ENCODE measurements at places on chromosomes 12 and 14.

DNA sequence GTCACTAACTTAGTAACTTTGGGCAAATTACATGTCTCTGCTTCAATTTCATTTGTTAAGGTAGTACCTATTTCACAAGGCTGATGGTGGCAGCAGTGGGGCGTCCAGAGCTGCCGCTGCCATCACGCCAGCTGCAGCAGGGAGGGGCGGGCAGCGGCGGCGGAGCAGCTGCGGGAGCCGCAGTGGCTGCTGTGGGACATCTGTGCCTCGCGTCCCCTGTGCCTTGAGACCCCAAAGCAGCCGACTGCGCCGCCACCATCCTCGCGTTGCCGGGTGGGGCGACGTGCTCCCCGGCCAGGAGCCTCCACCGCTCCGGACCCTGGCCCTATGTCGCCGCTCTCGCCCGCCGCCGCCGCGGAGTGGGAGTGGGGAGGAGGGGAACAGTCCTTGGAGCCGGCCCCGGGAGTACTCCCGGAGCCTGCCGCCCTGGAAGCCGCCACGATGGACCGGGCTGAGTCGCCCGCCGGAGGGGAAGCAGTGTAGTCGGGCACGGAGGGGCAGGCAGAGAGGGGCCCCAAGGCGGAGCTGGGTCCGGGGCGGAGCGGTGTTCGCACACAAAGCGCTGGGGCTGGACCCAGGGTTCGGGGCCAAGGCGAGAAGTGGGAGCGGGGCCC lies 51.4 kb downstream of the A2M start:
- peak; percentile 64 for DNase-seq

DNA sequence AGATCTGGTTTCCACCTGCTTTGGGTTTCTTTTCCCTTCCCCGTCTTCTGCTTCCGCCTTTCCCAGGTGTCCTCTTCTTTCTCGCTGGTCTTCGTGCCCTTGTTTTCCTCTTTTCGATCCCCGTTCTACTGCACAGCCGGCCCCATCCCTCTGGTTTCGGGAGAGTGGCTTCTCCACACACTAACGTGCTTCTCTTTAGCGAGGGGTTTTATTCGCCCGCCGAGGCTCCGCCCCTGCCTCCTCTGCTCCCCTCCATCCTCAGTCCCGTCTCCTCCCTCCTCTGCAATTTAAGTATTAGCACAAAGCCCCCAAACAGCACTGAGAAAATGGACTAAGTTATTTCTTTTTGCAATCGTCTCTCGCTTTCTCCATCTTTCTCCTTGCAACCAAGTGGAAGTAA lies at the start of gene SLC7A8:
TSS of gene SLC7A8 (minus strand) at position 182 of the 400 bp plus-strand sequence. CDS start 746 bp downstream, outside the sequence.
- DNase-seq, result peak; percentile 95

GRCh38 chr14:66038212-66038611 lies 448.0 kb upstream of the CCDC196 start:
- no peak for DNase-seq

- DNase-seq, result no peak
Observed at GRCh38 chr14:67269298-67270060, 28.2 kb downstream of the PALS1 start.

DNA sequence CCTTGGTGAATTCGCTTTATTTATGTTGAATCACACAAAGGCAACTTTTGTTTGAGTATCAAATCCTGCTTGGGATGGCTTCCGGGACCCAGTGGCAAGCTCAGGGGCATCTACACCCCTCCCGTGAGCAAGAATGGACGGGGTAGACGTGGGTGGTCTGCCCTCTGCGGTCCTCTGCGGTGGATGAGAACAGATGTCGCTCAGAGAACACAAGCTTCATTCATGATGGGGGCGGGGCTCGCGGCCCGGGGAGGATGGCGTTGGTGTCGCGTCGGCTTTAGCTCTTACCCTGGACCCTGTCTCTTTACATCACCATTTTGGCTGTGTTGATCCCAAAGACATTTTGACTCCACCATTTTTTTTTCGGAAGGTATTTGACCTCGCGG lies 158.5 kb upstream of the RTL1 start:
- DNase-seq, result peak; percentile 5

- DNase-seq, result no peak
Observed at GRCh38 chr12:59405992-59406391, 189.8 kb upstream of the SLC16A7 start.

- no peak for DNase-seq
Observed at GRCh38 chr14:23950411-23951135, 3.0 kb upstream of the DHRS4 start.

DNA sequence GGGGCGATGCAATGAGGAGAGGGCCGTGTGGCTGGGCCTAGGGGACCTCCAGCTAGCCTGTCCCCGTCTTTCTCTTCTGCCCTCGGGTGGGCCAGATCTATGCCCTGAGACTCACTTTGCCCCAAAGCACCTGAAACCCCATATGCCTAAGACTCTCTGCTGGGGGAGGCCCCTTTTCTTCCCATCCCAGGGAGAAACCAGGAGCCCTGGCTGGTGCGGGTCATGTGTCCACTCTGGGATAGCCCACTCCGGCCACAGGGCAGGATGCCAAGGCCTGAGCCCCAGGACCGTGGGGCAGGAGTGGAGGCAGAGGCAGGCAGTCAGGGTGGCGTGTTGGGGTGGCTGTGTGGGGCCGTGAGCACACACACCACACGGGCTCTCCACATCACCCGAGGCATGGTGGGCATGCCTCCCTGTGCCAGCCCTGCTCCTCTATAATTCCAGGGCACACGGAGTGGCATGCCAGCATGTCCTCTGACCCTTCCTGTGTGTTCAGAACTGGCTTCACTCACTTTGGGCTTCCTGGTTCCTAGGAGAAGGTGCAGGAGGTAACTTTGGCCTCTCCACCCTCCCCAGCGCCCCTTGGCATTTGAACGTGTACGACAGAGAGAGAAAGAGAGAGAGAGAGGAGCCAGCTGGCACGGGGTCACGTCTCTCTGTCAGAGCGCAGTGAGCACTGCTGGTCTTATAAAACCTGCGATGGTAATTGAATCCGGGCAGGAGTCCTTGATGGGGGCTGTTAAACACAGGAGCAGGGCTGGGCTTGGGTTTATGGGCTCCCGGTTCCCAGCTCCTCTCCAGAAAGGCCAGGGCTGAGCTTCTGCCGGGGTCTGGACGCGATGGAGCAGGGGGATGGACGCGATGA lies 144.2 kb downstream of the KIF26A start:
- peak; percentile 29 for DNase-seq

DNA sequence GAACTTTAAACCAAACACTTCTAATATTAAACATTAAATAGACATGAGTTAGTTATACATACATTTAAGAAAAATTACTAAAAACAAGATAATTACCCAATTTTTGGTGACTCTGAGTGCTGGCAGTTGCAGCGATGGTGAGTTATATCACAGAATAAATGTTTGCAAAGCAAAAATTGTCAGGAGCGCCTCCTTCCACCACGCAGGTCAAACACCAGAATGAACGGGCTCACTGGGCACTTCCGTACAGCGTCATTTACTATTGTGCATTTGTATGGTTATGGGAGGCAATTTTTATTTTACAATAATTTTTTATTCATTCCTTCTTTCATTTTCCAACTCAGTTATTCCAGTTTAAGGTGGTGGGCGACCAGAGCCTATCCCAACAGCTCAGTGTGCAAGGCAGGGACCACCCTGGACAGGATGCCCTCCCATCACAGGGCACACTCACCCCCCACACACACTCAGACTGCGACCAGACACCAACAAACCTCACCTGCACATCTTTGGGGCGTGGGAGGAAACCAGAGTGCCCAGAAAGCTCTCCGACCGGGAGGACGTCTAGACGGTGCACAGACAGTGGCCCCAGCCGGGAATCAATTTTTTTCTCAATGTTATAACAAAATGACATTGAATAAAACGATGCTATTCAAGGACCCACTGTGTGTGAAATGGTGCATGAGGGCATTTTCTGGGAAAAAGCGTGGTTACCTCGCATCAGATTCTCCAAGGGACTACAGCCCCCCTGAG lies 67.2 kb downstream of the TESC start:
- DNase-seq, result no peak

DNA sequence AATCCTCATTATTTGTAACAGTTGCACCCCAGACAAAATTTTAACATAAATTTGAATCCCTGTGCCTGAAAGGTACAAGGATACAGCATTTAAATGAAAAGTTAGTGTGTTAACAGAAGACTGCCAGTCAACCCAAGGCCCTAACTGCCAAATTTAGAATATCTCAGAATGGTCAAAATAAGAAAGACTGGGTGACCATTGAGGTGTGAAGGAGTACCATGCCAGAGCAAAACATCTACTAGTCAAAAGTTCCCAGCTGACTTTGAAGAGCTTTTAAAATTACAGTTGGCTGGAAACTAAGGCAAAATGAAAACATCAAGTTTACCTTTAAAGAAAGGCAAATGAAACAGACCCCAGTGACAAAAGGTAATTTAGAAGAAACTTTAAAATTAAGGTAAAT lies 18.4 kb downstream of the SAV1 start:
- no peak for DNase-seq

DNA sequence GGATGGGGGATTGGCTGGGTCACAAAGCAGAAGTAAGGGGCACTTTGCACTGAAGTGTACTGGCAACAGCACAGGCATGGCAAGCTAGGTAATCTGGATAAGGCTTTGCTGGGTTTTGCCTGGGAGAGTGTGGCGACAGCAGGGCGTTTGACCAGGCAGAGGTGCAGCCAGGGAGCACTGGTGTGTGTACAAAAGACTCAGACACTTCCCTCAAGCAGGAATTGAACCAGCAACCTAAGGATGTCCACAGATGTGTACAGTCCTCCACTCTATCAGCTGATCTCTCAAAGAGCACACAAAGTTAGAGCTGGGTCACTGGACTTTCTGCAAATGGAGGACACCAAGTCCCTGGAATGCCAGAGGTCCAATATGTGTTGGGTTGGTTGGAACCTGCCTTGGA lies 15.4 kb upstream of the RNASE4 start:
- DNase-seq, result no peak

DNA sequence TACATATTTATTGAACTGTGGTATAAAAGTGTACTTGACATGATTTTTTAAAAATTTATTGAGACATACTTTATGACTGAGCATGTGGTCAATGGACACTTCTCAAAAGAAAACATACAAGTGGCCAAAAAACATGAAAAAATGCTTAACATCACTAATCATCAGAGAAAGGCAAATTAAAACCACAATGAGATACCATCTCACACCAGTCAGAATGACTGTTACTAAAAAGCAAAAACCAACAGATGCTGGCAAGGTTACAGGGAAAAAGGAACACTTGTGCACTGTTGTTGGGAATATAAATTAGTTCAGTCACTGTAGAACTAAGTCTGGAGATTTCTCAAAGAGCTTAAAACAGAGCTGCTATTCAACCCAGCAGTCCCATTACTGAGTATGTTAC lies 1177.6 kb downstream of the GALC start:
- no peak for DNase-seq

DNA sequence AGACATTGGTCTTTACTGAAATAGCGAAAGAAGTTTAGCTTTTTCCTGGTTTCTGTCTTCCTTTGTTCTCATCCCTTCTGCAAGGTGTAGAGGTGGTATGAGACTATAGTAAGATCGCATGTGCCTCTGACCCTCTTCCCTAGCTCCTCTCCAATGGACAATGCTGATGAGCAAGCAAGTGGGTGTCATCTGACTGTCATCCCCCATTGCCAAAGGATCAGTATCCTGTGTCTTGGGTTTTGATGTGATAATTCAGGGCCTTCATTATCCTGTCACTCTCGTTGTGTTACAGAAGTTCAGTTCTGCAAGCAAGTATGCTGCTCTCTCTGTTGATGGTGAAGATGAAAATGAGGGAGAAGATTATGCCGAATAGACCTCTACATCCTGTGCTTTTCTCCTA lies 10.0 kb upstream of the TNS2 start:
- DNase-seq, result no peak

DNA sequence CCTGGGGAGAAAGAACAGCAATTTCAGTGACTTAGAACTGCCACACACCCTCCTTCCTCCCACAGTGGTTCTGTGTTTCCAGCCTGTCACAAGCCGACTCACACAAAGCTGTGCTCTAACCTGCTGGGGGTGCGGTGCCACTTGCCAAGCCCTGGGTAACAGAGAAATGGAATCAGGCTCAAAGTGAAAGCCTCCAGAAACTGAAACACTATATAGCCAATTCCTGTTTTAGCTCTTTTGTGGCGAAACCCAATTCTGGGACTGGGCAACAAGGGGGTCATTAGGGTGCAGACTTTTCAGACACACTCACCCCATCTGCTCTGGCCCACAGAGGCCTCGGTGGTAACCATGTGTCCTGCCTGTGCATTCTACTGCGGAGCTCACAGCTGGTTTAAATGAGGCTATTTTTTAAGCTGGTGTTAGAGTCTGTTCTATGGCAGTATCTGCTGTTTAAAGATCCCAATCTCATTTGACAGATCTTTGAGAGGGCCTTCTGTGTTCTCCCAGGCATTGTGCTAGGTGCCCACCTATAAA lies 15.2 kb upstream of the ACTR6 start:
- peak; percentile 55 for DNase-seq

DNA sequence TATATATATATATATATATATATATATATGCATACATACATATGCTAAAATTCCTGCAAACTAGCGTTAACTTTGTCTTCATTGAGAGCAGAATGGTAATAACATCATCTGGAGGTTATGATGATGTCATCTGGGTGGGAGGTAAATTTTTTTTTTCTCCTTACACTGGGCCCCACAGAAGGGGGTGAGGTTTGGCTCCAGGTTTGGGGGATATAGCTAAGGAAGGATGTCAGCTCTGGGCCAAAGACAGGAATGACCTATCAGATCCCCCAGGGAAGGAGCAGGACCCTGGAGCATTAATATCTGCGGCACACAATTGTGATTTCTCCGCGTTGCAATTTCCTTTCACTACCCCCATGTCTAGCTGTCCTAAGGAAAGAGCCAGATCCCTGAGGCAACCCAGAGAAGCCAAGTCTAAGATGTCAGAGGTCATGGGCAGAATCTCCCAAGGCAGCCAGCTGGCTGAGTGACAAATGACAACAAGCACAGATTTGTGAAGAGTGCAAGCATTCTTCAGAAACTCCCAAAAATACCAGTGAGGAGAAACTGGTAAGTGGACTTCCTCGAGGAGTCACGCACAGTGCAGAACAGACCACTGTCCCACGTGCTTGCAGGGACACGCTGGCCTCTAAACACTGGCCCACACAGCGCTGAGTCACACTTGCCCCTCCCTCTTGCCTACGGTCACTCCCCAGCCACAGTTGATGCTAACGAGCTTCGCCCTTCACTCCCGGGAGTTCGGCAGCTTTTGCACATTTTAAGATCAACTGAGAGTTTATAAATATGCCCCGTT lies 9.9 kb downstream of the UBC start:
- DNase-seq, result peak; percentile 46

GRCh38 chr12:75374971-75375370 lies 15.9 kb upstream of the GLIPR1L2 start:
- DNase-seq, result no peak

GRCh38 chr12:90366286-90366685 lies 588.7 kb downstream of the CCER1 start:
- no peak for DNase-seq

DNA sequence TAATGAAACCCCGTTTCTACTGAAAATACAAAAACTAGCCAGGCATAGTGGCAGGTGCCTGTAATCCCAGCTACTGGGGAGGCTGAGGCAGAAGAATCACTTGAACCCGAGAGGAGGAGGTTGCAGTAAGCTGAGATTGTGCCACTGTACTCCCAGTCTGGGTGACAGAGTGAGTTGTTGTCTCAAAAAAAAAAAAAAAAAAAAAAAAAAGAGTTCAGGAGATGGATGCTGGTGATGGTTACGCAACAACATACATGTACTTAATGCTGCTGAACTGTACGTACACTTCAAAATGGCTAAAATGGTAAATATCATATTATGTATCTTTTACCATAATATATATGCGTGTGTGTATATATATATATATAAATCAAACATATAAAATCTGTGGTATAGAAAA lies 29.0 kb downstream of the ACTN1 start:
- no peak for DNase-seq

GRCh38 chr14:44565968-44566367 lies 58.9 kb upstream of the FSCB start:
- DNase-seq, result no peak

Data from NCI-H82 (cell line).